ENCODE measurements at places on chromosomes 3 and 15. TPM values are rescaled to one million over a fixed set of nuclear protein-coding genes. Genes with fewer than 3 reads are reported as not detected.

DNA sequence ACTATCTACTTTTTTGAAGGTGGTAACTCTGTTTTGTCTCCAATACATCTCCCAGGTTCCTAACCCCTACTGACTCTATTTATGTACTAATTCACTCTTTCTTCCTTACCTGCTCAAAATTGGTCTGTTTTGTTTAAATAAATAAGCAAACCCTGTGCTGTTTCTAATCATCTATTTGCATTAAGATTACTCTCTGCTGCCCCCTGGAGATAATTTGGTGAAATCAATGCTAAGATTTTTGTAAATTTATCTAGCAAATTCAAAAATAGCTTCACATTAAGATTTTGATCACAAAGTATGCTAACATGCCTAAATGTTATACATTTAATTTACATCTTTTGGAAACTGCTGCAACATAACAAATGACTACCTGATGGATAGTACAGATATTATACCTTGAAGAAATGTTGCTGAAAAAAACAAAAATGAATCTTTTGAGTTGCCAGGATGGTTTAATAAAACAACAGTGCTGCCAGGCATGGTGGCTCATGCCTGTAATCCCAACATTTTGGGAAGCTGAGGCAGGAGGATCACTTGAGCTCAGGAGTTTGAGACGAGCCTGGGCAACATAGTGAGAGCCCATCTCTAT is 4.4 kb upstream of the CD200R1 start:
- H3K27ac ChIP-seq: no peak overlapping the region
- no peaks in the 10 kb centered on the region for H3K27me3 ChIP-seq
- H3K4me3 ChIP-seq: no peak overlapping the region
- H3K4me1 ChIP-seq: no peaks in the 10 kb centered on the region
- DNase-seq: no peak

DNA sequence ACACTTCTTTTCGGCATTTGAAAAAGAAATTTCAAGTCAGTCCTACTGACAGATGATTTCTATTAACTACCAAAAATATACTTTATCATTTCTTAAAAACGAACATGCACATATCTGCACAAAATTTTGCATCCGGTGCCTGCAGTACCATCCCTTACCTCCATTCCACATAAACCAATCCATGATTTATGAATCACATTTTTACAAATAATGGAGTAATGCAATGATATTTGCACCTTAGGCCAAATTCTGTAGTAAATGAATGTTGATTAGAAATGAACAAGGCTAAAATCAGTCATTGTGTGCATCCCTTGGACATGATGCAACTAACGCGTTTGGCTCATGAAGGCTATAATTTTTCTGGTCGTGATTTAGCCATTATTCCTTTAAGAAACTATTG is 46.5 kb downstream of the ROBO2 start:
- no peaks in the 10 kb centered on the region for H3K36me3 ChIP-seq
- H3K27me3 ChIP-seq: no peaks in the 10 kb centered on the region

GRCh38 chr3:11477407-11477911 is 166.3 kb downstream of the VGLL4 start:
- no peaks in the 10 kb centered on the region for H3K36me3 ChIP-seq
- peaks cover 6% of the 10 kb centered on the region for H3K4me1 ChIP-seq
- H3K27me3 ChIP-seq: no peaks in the 10 kb centered on the region

DUOXA2 gene
- total RNA-seq: not detected

GRCh38 chr15:93035953-93036810 is 52.8 kb downstream of the RGMA start:
- no peak overlapping the region for H3K4me3 ChIP-seq
- no peaks in the 10 kb centered on the region for H3K36me3 ChIP-seq
- H3K4me1 ChIP-seq: peaks cover 6% of the 10 kb centered on the region

HIGD2B gene
- total RNA-seq: not detected

All from lung (tissue), 17 donors.